ENCODE measurements at places on chromosomes 11 and 22.

GRCh38 chr11:19573666-19574065 is 139.0 kb upstream of the NAV2 start:
- DNase-seq, result no peak

DNA sequence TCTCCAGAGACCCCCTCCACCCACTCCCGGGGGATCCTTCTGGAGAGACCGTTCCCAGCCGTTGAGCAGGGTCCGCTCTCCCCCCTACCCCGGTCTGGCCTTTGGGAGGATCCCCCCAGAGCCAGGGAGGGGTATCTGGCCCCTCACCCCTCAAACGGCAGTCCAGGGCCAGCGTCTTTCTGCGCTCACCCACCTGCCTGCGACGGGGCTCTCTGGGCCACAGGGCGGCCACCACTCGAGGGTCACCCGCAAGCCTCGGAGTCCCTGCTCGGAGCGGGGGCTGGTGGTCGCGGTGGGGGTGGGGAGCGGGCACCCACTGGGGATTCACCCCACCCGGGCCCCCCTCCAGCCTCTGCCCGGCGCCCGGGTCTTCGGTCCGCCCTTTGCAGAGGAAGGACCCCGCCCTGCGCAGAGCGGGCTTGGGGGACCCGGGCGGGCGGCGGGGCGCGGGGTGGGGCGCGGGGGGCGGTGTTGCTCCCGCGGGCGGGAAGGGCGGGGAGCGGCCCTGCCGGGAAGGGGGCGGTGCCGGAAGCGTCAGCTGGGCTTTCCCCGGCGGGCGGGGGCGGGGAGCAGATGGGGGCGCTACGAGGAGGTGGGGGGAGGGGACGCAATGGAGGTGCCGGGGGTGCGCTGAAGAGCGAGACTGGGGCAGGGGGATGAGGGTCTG is 16.6 kb downstream of the CRELD2 start:
- DNase-seq, result peak; percentile 83

GRCh38 chr11:57155400-57155799 is 26.4 kb upstream of the LRRC55 start:
- no peak for DNase-seq

GRCh38 chr11:43270468-43270867 is 41.3 kb upstream of the API5 start:
- DNase-seq, result no peak

GRCh38 chr11:83033972-83034672 is 37.6 kb downstream of the RAB30 start:
- no peak for DNase-seq

GRCh38 chr11:82775736-82776346 is 42.2 kb upstream of the FAM181B start:
- peak; percentile 81 for DNase-seq

- DNase-seq, result no peak
Measured at GRCh38 chr22:16949561-16949960, 58.5 kb downstream of the GAB4 start.

GRCh38 chr22:33219648-33220384 is 161.6 kb upstream of the SYN3 start:
- no peak for DNase-seq

- no peak for DNase-seq
Measured at GRCh38 chr11:33709466-33709865, 8.8 kb upstream of the C11orf91 start.

Data from HAP-1 (cell line).